Occipital lobe (tissue), 3 donors: ENCODE measurements at places on chromosomes 2 and 18. TPM values are rescaled to one million over a fixed set of nuclear protein-coding genes. Genes with fewer than 3 reads are reported as not detected.

GRCh38 chr2:2657121-2657962, 326.3 kb upstream of the MYT1L start:
- DNase-seq, result no peak

GRCh38 chr18:22114526-22115321, 54.7 kb upstream of the GATA6 start:
- DNase-seq, result no peak

MDH1B gene
- total RNA-seq, result 2.5 TPM

RAB17 gene
- total RNA-seq, result 0.16 TPM

- no peak for DNase-seq
These were observed 195.0 kb downstream of the LOXHD1 start for GRCh38 chr18:46461993-46462392.

GRCh38 chr2:136117391-136117841, 533 bp downstream of the CXCR4 start:
- DNase-seq, result peak; percentile 34

ARL4C gene
- 50.2 TPM for total RNA-seq

DNA sequence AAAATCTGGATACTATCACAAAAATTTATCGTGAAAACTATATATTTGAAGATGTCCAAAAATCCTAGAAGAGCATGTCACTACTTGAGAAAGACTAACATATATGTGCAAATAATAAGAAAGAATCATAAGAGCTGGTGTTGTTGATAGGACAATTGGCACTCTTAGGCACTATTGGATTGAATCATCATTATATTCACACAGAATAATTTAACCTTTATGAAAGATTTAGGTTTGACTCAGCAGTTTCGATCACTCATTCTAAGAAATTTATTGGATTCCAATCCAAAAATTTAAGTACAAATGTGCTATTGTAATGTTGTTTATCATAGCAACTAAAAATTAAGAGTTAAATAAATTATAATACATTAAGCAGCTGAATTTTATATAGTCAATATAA, 503.6 kb downstream of the SPAG16 start:
- DNase-seq, result no peak

DNA sequence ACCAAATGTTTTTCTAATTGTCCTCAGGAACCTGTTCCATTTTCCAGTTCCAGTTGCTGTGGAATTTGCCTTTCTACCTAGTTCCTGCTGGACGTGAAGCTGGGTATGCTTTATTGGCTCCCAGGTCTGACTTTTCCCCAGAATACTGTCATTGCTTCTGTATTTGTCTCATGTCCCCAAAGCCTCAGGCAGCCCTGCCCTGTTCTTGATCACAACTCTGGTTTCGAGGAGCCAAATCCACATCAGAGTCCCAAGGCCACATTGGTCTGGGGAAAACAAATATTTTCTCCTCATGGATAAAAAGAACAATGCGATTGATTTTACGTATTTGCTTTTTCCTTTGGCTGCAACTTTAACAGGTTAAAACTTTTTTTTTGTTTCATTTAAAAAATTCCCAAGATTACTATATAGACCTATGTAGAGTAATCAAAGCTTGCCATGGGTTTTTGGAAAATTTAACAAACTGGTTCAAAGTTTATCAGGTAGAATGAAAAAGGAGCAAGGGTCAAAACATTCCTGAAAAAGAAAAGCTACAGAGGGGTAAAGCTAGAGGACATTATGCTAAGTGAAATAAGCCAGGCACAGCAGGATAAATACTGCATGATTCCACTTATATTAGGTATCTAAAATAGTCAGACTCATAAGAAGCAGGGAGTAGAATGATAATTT, 85.2 kb downstream of the MDH1 start:
- DNase-seq, result no peak

DNA sequence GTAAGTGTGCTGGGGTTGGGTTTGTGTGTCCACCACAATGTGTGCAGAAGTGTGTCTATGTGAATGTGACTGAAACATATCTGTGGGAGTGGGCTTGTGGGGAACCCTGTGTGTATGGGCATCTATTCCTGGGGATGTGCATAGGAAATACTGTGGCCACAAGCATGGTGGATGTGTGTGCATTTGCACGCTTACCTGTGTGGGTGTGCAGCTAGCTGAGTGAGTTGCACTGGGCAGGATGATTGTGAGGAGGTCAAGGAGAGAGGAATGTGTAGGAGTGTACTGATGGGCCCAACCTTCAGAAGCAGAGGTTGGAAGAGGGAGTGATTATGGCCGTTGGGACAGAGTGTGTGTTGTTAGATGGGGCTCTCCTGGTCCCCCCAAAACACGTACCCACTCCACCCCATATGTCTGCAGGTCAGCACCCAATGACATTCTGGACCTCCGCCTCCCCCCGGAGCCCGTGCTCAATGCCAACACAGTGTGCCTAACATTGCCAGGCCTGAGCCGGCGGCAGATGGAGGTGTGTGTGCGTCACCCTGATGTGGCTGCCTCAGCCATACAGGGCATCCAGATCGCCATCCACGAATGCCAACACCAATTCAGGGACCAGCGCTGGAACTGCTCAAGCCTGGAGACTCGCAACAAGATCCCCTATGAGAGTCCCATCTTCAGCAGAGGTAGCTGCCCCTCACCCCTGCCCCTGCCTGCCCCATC, 1.2 kb downstream of the WNT10A start:
- DNase-seq, result no peak

- no peak for DNase-seq
These were observed 22.3 kb downstream of the EFEMP1 start for GRCh38 chr2:55901322-55901721.

TEKT4 gene
- total RNA-seq, result 0.31 TPM

DNA sequence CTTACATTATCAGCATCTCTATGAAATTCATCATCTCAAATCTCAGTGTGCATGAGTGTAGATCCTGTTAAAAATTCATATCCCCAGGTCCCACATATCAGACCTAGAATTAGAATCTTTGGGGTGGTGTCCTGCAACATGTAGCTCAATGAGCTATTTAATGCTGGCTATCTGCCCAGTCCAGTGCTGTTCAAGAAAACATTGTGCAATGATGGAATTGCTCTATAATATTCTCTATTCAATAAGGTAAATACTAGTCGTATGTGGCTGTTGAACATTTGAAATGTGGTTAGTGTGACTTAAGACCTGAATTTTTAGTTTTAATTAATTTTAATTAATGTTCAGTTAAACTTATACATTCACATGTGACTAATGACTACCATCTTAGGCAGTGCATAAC, 127.4 kb downstream of the NOL4 start:
- no peak for DNase-seq

GRCh38 chr2:172293952-172294351, 133.4 kb upstream of the ITGA6 start:
- no peak for DNase-seq

OTOS gene
- 0.94 TPM for total RNA-seq

- no peak for DNase-seq
These were observed 22.8 kb upstream of the DGKD start for GRCh38 chr2:233331536-233331935.

DNA sequence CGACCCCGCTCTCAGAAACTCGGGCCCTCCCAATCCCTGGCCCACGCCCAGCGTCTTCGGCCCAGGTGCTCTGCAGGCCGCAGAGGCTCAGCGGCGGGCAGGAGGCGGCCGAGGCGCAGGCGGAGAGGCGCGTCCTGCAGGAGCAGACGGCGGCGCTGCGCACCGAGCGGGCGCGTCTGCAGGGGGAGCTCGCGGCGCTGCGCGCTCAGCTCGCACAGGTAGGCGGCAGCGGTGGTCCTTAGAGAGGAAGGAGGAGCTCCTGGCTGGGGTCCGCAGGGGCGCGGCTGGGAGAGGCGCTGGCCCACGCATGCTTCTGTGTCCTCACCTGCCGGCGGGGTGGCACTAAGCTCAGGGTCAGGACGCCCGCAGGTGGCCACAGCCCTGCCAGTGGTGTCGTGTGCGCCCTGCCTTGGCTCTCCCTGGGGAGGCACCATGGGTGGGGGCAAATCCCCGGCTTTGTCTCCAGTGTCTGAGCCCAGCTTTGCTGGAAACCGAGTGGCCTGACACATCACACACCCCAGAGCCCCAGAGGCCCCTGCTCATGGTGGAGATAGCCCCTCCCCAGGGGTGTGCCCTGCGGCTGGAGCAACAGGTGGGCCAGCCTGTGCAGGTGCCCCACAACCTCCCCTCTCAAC, 14.9 kb upstream of the SNED1 start:
- DNase-seq, result no peak

TEX44 gene
- not detected for total RNA-seq

DNA sequence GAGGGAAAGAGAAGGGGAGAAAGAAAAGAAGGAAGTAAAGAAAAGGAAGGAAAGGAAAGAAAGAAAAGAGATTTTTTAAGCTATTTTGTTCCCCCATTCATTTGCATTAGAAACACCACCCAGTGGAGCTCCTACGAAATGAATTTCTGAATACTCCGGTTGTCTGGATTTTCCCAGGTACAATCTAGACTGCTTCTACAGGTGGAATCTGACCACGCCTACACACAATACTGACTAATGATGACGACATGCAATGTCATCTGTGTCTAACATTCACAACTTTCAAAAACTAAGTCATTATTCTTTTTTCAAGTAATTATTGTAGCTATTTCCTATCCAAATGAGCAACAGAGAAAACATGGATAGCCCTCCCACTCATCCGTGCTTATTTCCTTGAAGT, 121.7 kb downstream of the ZNF516 start:
- DNase-seq, result no peak

DNA sequence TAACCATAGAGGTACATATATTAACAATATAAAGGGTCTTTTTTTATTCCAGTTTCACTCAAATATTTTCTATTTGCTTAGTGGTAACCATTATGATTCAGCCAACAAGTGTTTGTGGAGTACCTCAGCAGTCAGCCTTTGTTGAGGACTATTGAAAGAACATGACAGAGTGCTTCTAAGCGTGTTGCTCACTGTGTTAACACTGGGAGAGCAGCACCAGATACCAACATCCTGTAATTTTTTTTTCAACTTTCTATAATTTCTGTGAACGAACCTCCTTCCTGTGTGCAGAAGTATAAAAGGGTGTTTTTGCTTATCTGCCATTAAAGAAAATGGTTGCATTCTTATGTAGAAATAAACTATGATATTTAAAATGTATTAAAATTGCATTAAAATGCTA, 239.0 kb downstream of the PHLPP1 start:
- DNase-seq, result no peak

DNA sequence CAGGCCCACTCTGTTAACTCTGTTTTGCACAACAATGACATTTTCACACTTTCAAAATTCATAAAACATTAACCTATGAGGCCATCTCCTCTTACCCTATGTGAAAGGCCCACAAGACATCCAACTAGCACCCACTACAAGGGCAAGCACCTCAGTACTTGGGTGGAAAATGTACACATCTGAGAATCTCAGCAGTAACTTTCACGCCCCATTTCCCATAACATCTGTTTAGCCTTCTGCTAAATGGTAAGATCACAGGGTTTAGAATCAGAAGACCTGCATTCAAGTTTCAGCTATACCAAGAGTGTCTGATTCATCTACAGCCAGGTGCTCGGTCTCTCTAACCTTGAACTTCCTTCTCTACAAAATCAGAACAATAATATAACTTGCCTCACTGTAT, 89.2 kb downstream of the SP100 start:
- DNase-seq, result no peak

TUBA3E gene
- not detected for total RNA-seq

- no peak for DNase-seq
These were observed 628.6 kb downstream of the NR4A2 start for GRCh38 chr2:155703917-155704316.

C2orf78 gene
- not detected for total RNA-seq

DNA sequence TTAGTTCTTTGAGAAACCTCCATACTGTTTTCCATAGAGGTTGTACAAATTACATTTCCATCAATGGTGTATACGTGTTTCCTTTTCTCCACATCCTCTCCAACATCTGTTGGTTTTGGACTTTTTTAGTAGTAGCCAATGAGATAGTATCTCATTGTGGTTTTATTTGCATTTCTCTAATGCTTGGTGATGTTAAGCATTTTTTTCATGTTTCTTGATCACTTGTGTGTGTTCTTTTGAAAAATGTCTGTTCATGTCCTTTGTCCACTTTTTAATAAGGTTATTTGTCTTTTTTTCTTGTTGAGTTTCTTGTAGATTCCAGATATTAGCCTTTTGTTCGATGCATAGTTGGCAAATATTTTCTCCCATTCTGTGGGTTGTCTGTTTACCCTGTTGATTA, 392.3 kb upstream of the ZEB2 start:
- DNase-seq, result no peak

ALKAL2 gene
- 2.0 TPM for total RNA-seq
